ENCODE measurements at places on chromosomes 2 and 18.

- DNase-seq: no peak
Measured at GRCh38 chr18:58515175-58515775, 113.6 kb downstream of the ALPK2 start.

DNA sequence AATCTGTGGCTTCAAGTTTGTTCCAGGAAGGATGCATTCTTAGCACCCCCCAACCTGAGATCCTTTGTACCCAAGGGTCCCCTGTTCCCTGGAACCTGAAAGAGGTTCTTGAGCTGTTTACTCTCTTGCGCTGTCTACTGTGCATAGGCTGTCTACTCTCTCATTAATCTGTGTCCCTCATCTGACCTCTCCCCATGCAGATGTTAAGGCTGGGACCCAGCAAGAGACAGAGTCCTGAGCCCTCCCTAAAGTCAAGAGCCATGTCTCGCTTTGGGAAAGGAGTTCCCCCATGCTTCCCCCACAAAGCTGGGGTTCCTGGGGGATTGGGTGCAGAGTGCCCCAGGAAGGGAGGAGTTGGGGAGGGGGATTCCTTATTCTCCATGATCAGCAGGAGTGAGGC is 312.9 kb downstream of the CYP26B1 start:
- DNase-seq: no peak

GRCh38 chr2:184765112-184765895 is 167.0 kb downstream of the ZNF804A start:
- DNase-seq: no peak

GRCh38 chr2:100972452-100972851 is 29.6 kb upstream of the RPL31 start:
- DNase-seq: no peak

DNA sequence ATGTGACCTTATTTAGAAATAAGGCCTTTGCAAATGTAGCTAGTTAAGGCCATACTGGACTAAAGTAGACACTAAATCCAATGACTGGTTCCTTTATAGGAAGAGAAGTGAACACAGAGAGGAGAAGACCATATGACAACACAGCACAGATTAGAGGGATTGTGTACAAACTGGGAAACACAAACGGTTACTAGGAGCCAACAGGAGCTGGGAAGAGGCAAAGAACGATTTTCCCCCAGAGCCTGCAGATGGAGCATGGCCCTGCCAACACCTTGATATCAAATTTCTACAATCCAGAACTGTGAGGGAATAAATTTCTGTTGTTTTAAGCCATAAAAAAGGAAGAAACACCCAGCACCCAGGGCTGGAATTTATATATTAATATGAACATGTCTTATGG is 38.7 kb upstream of the COL5A2 start:
- DNase-seq: no peak

GRCh38 chr2:195782156-195782555 is 125.1 kb downstream of the SLC39A10 start:
- no peak for DNase-seq

DNA sequence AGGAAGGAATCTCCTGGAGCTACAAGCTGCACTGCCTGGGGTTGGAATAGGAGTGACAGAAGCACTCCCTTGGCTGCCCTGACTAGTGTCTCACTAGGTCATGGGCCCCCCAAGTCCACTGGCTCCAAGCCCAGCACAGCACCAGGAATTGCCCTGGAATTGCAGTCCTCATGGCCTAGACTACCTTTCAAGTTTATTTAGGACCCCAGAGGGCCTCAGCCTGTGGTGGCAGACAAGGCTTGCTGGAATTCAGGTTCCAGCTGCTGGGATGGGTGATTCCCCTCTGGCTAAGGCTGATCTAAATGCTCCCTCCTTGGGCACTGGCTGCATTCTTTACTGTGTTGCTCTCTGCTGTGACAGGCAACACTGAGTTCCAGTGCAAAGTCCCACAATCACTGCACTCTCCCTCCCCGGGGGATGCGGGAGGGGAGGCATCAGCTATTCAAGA is 14.0 kb downstream of the STRADB start:
- no peak for DNase-seq

- no peak for DNase-seq
Measured at GRCh38 chr2:116452651-116453050, 1361.8 kb upstream of the DDX18 start.
